Lower lobe of right lung (tissue), 2 donors: ENCODE measurements at places on chromosomes 2 and 18.

DNA sequence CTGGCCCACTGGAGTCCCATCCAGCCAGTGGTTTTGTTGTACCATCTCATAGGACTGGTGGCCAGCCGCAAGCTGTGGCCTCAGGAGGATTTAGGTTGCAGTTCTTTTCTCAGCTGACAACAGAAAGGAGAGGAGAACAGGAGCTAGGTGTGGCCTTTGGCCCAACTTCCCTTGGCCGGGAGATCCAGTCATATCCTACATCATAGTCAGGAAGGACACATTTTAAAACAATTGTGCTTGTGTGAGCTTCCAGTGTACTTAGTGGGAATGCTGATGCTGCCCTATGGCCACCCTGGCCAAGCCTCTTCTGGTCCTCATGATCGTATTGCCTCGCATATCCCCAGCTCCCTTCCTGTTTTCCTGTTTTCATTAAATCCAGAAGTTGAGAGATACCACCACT is 98.1 kb downstream of the WDSUB1 start:
- DNase-seq = no peak

DNA sequence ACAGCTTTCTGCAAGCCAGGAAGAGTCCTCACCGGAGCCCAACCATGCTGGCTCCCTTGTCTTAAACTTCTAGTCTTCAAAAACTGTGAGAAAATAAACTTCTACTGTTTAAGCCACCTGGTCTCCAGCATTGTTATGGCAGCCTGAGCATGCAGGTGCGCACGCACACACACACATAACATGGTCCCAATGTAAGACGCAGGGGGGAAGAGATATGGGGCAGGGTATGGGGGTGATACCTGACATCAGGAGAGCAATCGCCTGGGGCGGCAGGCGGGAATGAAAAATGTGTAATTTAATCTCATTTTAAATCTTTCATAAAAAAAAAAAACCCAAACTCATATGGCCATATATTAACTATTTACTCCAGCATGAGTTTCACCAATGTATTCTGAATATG is 18.0 kb downstream of the HJURP start:
- DNase-seq = no peak

DNA sequence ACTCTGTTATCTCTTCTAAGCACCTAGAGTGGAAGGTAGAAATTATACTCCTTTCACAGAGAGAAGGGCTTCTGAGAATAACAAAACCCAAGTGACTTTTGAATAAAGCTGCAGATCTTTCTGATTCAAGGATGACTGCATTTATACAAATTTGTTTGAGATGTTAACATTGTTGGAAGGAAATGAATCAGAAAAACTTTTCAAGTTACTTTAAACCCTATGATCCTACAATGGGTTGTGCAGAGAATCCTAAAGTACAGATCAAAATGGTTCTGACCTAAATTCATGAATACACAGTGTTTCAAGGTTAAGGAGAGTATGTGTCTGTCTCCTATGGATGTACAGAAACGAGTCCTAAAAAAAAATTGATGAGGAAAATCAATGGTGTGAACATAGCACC is 1.8 kb downstream of the RFTN2 start:
- DNase-seq = no peak

DNA sequence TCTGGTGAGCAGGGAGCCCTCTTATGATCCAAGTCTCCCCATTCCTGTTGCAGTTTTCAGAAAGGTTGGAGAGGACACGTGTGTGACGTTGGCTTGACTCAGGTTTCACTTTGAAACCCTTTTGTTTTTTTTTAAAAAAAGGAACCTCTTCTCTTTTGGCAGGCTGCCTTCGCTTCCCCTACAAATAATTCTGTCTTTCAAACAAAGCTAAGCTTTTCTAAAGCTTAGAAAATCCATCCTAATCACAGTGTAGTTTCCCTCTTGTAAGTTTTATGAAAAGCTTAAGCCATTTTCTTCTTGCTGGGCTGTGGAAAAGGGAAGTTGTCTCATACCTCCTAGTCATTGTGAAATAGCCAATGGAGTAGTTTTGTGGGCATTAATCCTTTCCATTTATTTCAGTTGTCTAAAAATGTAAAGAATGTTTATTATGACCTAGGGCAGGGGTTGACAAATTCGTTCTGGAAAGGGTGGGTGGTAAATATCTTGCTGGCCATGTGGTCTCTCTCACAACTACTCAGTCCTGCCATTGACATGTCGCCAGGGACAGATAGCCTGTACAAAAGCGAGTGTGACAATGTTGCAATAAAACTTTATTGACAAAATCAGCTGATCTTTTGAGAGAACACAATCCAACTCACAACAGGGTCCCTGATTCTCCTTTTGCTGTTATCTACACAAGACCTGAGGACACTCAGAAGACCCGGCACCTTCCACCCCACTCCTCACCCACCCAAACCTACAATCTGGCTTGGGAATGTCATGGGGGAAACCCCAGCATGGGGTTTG is 878.8 kb downstream of the RNF144A start:
- no peak for DNase-seq

GRCh38 chr18:74679006-74679678 is 81.5 kb downstream of the ZNF407 start:
- DNase-seq = no peak

DNA sequence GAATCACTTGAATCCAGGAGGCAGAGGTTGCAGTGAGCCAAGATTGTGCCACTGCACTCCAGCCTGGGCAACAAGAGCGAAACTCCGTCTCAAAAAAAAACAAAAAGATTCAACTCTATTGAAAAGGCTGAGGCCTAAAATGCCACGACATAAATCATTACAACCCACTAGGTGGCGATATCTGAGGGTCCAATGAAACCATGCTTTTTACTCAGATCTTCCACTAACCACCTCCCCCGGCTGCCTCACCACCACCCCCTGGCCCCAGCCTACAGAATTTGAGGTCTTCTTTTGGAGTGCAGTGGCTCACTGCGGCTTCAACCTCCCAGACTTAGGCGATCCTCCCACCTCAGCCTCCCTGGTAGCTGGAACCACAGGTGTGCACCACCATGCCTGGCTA is 57.5 kb downstream of the AP1S3 start:
- no peak for DNase-seq
